ENCODE measurements at places on chromosomes 16 and 17.

- DNase-seq = no peak
Measured at GRCh38 chr16:23324727-23325126, 22.6 kb downstream of the SCNN1B start.

GRCh38 chr16:83974475-83974874 is 6.4 kb downstream of the NECAB2 start:
- no peak for DNase-seq

DNA sequence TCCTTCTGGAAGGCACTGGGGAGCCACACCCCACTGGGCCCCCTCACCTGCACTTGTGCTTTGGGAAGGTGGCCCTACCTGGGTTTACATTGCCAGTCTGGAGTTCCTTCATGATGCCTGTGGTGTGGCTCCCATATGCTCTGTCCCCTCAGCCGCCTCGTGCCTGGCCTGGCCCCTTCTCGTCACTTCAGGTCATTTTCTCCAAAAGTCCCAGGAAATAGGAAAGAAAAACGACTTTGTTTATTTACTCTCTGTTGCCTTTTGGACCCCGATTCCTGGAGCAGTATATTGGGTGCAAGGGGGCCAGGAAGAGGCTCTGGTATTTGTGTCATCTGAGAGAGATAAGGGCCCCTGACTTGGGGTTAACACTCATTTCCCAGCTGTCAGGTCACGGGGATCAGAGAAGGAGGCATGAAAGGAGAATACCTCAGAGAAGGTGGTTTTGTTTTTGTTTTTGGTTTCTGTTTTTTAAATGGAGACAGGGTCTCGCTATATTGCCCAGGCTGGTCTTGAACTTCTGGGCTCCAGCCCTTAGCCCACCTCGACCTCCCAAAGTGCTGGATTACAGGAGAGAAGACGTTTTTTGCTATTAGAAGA is 4.7 kb downstream of the SOCS3 start:
- no peak for DNase-seq

DNA sequence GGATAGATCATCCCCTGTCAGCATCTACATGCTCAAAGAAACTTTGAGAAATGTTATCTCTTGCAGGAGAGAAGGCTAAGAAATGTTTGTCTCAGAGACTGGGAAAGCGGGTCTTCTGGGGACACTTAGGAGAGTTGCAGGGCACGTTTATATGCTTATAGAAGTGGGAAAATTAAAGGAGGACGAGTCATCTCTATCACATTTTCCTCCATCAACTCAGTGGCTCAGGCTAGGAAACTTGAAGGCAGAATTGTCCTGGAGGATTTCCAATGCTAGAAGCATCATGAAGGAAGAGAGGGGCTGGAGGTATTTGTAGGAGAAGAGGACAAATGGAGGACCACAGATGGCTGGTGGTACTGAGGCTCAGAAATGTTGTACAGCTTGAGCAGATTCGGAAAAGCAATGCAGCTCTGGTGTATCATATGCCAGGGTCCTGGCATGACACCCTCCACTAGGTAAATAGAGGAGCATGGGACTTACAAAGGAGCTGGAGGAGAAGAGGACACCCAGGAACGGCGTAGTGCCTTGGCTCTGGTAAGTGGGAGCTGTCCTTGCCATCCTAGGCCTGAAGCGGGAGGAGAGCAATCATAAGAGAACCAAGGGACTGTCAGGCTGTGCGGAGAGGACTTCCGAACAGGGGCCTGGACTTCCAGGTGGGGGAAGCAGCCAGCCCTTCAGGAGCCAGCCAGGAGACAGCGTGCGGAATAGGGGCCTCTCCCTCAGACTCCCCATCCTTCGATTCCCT is 4.5 kb upstream of the HS3ST3B1 start:
- DNase-seq = no peak

DNA sequence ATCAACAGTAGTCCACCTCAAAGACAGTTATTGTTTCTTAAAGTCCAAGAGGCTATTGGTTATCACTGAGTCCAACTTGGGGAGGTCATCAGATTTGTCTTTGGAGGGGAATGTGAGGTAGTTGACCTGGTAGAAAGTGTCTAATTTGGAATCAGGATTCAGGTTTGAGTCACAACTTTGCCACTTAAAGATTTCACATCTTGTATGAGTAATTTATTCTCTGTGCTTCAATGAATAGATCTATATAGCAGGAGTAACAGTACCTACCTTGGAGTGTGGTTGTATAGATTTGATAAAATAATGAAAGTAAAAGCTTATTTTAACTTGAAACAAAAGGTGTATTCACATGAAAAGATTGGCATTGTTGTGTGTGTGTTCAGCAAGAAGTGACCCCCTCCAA is 119.3 kb upstream of the TBX2 start:
- no peak for DNase-seq

Data from fibroblast of lung (primary cell).